Progenitor cell of endocrine pancreas (in vitro differentiated cells): ENCODE measurements at places on chromosomes 6 and 20.

GRCh38 chr20:31641391-31641790 lies 3.7 kb downstream of the COX4I2 start:
- DNase-seq, result no peak

DNA sequence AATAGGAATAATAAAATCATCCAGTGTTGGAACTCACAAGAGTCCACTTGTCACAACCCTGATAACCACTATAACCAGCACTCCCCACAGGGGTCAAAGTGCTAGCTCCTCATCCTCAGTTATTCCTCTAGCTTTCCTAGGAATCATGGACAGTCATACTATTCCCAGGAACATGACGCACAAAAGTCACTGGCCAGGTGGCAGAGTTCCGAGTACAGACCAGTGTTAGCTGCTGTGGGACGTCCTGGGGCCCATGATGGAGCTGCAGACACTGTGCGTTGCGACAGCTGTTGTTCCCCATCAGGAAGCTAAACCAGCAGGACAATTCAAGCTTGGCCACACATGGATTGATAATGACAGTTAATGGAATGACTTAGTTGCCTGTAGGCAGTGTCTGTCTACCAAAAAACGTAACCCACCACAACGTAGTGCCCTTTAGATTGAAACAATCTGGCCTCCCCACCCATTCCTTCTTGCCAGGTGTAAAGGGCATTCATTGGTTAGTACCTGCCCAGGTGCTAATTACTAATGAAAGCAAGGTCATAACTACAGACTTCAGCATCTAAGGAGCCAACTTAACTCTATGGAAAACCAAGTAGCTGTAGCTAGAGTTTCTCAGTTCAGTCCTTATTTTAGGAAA lies 17.4 kb downstream of the EZR start:
- no peak for DNase-seq

DNA sequence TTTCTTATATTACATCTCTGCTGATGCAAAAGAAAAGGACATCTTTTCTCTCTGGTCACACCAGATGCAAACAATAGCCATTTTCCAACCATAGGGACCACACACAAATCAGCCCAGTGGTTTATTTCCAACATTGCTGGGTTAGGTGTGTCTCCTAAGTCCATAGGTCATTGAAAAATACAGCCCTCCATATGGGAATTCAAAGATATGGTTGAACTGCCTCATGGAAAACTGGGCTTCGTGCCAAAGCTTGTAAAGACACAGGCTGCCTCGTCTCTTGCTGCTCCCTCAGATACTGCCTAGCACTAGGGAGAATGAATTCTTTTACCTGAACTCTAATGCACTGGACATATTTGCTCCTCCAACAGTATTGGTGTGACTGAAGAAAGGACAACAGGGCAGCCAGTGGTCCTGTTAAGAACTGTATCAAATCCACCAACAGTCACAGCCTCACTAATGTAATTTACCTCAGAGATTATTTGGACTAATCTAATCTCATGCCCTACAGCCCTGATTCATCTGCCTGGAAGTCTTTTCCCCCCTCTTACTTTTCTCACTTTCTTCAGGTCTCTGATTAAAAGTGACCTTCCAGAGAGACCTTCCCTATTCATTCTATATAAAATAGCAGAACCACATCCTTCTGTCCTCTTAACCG lies 48.3 kb upstream of the TBC1D32 start:
- DNase-seq, result no peak

DNA sequence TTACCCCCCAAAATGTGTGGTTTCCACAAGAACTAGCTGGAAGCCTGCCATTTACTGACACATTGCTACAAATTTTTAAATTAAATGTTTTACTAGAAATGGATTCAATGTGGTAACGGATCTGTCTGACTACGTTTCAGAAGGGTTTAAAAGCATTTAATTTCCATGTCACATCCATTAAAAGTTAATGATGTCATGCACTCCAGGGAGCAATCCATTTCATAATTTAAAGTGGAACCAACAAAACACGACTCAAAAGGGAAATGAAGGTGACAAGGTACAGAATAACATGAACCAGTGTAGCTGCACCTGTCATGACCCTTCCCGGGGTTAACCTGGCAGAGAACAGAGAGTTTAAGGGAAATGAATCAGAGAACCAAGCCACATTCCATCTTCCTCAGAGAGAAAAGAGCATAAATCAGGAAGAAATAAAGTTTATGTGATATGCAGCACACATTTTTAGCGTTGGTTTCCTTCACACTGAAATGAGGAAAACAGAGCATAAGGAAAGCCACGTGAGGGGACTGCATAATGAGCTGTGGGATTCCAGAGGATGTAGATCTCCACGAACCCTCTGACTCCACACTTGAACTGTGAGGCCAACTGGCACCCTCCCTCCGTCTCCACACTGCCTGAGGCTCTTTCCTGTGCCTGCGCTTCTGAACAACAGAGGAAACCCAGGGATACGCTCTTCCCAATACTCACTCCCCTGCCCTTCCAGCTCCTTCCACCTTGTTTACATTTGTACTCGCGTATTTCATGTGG lies 170.3 kb upstream of the AHI1 start:
- DNase-seq, result no peak

DNA sequence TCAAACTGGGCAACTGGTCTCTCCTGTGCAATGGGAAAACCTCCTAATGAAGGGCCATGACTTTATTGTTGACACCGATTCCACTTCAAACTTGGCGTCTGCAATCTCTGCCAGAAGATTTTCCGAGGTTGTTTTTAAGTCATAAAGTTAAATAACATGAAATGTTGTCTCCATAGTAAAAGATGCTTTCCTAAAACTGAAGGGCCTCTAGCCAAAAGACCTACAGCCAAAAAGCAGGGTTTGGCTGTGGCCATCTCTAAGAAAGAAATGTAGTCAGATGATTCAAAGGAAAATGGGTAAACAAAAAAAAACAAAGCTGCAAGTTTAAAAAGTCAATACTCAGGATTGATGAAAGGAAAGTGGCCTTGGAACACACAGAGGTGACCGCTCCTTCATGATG lies 14.1 kb downstream of the CD93 start:
- DNase-seq, result no peak

DNA sequence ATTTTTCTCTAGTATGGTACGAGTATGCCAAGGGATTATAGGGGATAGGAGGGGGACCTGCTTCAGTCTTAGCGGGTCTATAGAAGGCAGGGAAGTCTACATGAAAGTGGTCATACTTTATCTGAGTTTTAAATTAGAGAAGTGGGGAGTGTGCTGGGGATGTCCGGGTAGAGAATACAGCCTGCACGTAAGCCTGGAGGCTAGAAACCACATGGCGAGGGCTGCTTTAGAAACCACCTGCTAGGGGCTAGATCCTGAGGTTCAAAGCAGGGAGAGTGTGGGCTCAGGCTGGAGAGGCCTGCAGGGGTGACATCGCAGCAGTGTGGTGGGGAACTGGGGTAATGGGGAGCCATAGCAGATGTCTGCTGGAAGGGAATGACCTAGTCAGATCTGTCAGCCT lies 85.2 kb downstream of the VEGFA start:
- DNase-seq, result no peak

DNA sequence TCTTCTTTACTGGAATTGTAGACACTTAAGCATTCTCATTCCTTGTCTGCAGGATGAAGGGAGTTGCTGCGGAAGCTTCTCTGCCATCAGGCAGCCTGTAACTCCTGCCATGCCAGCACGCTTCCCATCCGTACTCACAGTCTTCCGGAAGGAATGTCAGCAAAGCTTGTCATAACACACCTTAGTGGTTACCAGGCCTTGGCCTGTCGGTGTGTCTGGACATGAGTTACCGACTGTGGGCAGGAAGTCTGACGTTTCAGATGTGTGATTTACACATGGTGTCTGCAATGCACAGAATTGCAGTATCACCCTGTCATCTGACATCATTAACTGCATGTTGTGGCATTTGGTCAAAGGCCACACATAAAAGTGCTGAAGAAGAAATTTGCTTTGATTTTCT lies 102.2 kb downstream of the SLC24A3 start:
- DNase-seq, result no peak

DNA sequence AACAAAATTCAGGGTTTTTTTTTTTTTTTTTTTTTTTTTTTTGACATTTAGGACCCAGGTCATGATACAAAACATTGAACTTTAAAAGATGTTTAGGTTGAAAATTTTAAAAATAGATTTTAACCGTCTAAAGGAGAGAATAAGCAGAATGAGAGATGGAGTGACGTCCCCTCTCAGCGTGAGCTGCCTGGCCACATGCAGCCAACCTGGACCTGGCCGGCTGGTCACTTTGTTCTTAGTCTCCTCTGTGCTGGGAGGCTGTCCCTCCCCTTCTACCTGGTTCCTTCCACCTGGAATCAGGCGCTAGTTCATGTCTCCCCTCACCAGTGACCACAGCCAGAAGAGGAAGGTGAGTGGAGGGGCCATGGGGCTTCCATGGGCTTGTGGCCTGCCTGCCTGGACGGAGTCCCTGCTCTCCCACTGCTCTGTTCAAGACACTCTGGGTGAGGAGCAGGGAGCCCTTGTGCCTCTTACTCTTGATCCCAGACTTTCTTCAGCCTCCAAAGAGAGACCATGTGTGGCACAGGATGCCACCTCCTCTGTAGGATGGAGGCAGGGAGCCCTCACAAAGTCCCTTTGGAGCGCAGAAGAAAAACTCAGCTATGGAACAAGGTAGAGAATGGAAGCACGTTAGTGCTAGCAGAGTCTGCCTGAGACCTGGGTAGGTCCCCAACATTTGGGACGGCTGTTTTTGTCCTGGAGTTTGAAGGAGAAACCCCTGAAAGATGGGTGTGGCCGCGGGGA lies 31.7 kb downstream of the IRF4 start:
- DNase-seq, result no peak

- no peak for DNase-seq
Observed at GRCh38 chr6:110944681-110945151, 13.8 kb upstream of the GTF3C6 start.

DNA sequence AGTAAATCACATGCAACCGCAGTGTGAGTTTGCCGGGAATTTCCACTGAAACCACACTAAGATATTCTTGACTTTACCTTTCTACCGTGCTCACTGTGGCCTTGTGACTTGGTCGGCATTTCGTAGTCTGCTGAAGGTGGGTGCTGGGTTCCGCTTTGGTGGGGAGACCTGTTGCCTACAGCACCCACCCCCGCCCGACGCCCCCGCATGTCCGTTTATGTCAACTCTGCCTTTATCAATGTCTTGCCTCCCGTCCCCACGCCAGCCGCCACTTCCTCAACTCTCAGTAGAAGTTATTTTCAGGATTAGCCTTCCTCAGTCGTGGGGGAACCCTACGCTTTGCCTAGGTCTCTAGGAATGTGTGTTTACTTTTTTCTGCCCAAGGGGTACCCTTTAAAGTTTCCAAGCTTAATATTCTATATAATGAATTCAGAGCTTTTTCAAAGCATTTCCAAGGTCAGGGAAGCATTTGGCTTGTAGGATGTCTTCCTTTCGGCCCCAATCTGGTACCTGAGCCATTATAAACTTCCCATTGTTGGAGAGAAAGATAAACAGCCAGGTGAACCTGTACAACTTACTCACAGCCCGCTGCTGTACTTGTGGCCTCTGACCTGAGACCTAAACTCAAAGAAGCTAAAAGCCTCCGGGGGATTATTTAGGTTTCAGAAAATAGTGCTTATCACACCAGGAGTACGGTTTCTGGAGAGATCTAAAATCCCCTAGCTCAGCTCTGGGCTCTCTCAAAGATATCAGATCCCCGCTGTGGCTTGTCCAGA lies 54.2 kb downstream of the TBC1D7 start:
- DNase-seq, result no peak

DNA sequence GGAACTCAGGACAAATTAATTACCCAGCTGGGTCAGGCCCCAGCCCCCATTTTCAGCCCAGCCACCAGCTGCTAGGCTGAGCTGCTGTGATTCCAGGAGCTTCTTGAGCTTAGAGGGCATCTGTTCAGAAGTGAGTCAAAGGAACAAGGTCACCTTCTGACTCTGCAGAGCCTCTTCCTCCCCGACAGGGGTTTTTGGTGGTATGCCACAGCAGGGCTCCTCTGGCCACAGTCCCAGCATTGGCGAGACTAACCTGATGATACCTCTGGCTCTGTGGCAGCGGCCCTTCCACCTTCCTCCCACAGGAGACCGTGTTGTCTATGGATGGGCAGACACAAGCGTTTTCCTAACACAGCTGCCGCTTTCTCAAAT lies 39.7 kb downstream of the ZC3H12D start:
- DNase-seq, result no peak

DNA sequence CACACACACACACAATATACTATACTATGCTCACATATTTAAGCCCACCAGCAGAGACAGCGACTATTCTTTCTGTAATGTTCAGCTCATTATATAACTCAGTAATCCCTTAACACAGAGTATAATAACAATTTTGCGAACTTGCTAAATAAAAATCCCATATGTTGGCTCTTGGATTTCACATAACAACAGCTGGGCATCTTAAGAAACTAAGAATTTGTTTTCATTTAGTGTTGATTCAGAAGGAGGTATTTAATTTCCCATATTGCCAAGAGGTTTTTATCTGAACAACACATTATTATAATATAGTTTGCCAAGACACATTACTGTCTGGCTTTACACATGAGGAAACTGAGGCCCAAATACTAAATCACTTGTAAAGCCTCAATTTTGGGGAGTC lies 7.4 kb downstream of the ECT2L start:
- no peak for DNase-seq

DNA sequence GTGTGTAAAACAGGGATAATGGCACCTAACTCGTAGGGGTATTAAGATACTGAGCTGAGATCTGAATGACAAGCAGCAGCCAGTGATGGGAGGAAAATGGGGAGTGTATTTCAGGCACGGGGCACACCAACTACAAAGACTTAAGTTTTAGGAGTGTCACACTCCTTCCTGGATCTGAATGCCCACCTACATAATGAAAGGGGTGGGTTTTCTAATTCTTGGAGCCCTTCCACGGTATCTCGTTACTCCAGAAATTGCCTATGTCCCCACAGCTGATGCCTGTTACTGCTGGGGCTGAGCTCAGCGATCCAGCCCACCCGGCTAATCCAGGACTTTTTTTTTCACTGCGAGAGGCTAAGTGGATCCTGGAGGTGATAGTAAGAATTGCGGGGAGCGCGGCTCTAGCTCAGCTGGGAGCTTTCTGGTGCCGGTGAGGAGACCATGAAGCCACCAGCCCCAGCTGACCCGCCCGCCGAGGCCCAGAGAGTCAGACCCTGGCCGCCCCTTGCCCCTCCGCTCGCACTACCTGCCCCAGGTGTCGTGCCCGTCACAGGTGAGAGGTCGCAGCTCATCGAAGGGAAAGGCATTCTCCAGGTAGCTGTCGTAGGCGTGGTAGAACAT lies 727 bp downstream of the EDEM2 start:
- DNase-seq, result peak; percentile 49

- DNase-seq, result no peak
Observed at GRCh38 chr6:44487586-44487985, 100.1 kb downstream of the CDC5L start.

GRCh38 chr6:98054453-98054852 lies 771.4 kb upstream of the MMS22L start:
- DNase-seq, result no peak
